Activated CD4-positive, alpha-beta memory T cell treated with anti-CD3 and anti-CD28 coated beads for 36 hours (primary cell): ENCODE measurements at places on chromosomes 1 and 21. TPM values are rescaled to one million over a fixed set of nuclear protein-coding genes. Genes with fewer than 3 reads are reported as not detected.
A peak's percentile ranks its signal among the peaks of the same experiment; 100 is the strongest.

- no peaks in the 10 kb centered on the region for H3K27me3 ChIP-seq
- DNase-seq = peak; percentile 40
- H3K36me3 ChIP-seq = no peaks in the 10 kb centered on the region
- H3K27ac ChIP-seq = no peak overlapping the region
Observed at GRCh38 chr1:228927946-228928898, 192.9 kb downstream of the RHOU start.

Gene GJC2
- total RNA-seq = 0.57 TPM

DNA sequence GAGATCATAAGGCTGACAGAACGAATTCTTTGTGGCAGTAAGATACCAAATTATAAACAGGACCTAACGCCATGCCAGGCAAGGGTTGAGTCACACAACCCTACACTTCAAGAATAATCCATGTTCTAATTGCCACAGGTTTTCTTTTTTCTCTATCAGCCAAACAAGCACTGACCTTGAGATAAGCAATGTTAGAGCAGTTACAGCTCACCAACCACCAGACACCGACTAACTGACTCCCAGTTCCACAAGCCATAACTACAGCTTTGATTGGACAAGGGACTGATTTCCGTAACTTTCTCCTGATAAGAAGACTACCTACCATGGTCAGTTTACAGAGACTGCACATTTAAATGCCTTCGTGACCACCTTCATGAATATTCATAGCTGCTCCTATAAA is 149.6 kb downstream of the PTPRU start:
- no peaks in the 10 kb centered on the region for H3K36me3 ChIP-seq
- no peaks in the 10 kb centered on the region for H3K4me1 ChIP-seq
- H3K27ac ChIP-seq = no peak overlapping the region
- no peak overlapping the region for H3K4me3 ChIP-seq
- peaks cover 40% of the 10 kb centered on the region for H3K27me3 ChIP-seq

DNA sequence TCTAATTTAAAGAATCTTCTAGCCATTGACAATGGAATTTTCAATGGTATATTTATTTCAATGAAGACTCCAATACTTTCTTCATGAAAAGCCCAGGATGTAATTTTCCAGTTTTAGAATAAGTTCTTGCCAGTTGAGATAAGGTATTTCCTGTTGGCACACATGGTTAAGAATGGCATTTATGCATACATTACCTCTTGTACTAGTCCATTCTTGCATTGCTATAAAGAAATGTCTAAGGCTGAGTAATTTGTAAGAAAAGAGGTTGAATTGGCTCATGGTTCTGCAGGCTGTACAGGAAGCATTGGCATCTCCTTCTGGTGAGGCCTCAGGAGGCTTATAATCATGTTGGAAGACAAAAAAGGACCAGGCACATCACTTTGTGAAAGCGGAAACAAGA is 1179.6 kb downstream of the AMY1C start:
- no peaks in the 10 kb centered on the region for H3K4me1 ChIP-seq
- DNase-seq = no peak
- no peak overlapping the region for H3K27ac ChIP-seq
- H3K36me3 ChIP-seq = no peaks in the 10 kb centered on the region
- no peaks in the 10 kb centered on the region for H3K27me3 ChIP-seq

Gene ACP6
- total RNA-seq = 11.6 TPM

Gene SELL
- 103 TPM for total RNA-seq

Gene DEPDC1
- 24.1 TPM for total RNA-seq

DNA sequence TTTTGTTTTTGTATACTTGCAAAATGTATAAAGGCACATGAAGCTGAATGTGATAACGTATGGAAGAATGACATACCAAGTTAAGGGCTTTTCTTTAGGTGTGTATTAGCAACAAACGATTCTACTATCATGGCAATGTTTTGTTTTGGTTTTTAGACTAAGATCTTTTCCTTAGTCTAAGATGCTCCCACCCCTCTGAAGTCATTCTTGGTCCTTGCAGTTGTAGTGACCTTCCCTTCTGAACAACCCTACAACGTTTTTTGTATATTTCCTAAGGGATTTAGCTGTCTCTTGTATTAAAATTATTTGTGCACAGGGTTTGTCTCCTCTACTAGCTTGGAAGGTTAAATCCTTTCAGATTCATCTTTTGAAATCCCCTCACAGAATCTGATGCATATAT is 61.0 kb downstream of the SPAG17 start:
- no peak overlapping the region for H3K4me3 ChIP-seq
- no peaks in the 10 kb centered on the region for H3K36me3 ChIP-seq
- no peaks in the 10 kb centered on the region for H3K4me1 ChIP-seq
- no peaks in the 10 kb centered on the region for H3K27me3 ChIP-seq
- no peak overlapping the region for H3K27ac ChIP-seq
- no peak for DNase-seq

Gene EVA1C
- total RNA-seq = 9.3 TPM

DNA sequence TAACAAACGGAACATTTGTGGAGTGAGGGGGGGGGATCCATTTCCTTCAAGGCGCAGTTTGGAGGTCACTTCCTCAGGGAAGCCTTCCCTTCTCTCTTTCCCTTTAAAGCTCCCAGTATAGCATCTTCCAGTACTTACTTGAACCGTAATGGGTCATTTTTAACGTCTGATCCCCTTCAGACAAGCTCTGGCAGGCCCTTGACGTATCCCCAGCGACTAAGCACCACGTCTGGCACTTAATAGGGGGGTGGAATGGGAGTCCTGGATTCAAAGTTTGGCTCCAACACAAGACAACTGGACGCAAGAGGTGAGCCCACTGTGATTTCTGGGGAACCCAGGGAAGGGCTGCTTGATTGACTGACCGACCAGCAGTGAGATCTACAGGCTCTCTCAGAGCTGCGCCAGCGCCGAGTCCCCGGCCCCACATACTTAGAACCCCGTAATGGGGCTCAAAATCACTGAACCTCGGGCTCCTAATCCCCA is 441 bp downstream of the YARS1 start:
- H3K4me3 ChIP-seq = peak overlapping the region; percentile 99
- no peaks in the 10 kb centered on the region for H3K27me3 ChIP-seq
- H3K36me3 ChIP-seq = peaks cover 33% of the 10 kb centered on the region
- H3K27ac ChIP-seq = peak overlapping the region; percentile 94
- DNase-seq = no peak
- H3K4me1 ChIP-seq = peaks cover 54% of the 10 kb centered on the region

Gene TMEM35B
- total RNA-seq = 28.8 TPM

GRCh38 chr1:15412175-15412800 is 2.6 kb downstream of the EFHD2 start:
- H3K36me3 ChIP-seq = peaks cover 11% of the 10 kb centered on the region
- H3K4me3 ChIP-seq = peak overlapping the region; percentile 92
- peaks cover 61% of the 10 kb centered on the region for H3K4me1 ChIP-seq
- H3K27ac ChIP-seq = peak overlapping the region; percentile 64
- no peaks in the 10 kb centered on the region for H3K27me3 ChIP-seq

Gene KLHDC9
- 1.6 TPM for total RNA-seq

GRCh38 chr1:228740543-228741317 is 5.5 kb downstream of the RHOU start:
- no peak overlapping the region for H3K4me3 ChIP-seq
- H3K27ac ChIP-seq = no peak overlapping the region
- H3K27me3 ChIP-seq = no peaks in the 10 kb centered on the region
- DNase-seq = no peak
- peaks cover 15% of the 10 kb centered on the region for H3K4me1 ChIP-seq

Gene TNFRSF9
- 64.0 TPM for total RNA-seq

GRCh38 chr1:81617308-81617967 is 183.3 kb upstream of the ADGRL2 start:
- no peaks in the 10 kb centered on the region for H3K36me3 ChIP-seq
- H3K27ac ChIP-seq = no peak overlapping the region
- no peak for DNase-seq
- H3K27me3 ChIP-seq = no peaks in the 10 kb centered on the region
- no peaks in the 10 kb centered on the region for H3K4me1 ChIP-seq

GRCh38 chr1:187928288-187928687 is 1099.5 kb downstream of the PLA2G4A start:
- no peaks in the 10 kb centered on the region for H3K36me3 ChIP-seq
- no peak overlapping the region for H3K4me3 ChIP-seq
- no peak for DNase-seq
- H3K27me3 ChIP-seq = no peaks in the 10 kb centered on the region

DNA sequence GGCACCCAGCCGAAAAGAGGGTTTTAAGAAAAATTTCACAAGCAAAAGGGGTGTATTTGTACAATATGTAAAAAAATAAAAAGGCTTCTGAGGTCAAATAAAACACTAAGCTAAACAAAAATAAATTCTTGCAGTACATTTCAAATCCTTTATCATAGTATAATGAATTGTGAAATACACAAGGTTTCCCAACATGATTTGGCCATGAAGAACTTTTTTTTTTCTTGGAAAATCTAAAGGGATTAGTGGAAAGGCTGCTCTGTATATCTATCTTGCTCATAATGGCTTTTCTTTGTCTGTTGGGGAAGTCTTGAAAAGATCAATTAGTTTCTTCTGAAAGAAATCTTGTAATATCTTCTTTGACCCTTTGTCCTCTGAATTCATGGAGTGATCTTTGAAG is 593.4 kb downstream of the PLPP3 start:
- no peak for DNase-seq
- no peaks in the 10 kb centered on the region for H3K36me3 ChIP-seq
- no peaks in the 10 kb centered on the region for H3K27me3 ChIP-seq
- H3K4me3 ChIP-seq = no peak overlapping the region
- no peaks in the 10 kb centered on the region for H3K4me1 ChIP-seq

DNA sequence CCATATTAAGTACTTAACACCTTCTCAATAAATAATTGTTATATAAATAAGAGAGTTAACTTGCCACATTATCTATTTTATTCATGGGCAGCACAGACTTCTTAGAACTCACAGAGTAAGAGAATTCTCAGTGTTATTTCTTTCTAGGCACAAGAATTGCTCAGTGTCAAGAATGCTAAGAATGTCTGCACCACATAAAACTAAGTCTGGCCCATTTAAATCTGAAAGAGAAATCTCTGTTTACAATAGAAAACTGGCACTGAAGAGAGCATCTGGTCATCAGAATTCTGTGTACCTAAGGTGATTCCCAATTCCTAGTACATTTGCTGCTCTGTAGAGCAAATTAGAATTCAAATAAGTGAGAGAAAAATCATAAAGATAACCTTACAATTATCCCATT is 3.8 kb downstream of the OR10K2 start:
- no peaks in the 10 kb centered on the region for H3K27me3 ChIP-seq
- no peak overlapping the region for H3K4me3 ChIP-seq
- no peaks in the 10 kb centered on the region for H3K4me1 ChIP-seq
- no peak overlapping the region for H3K27ac ChIP-seq

DNA sequence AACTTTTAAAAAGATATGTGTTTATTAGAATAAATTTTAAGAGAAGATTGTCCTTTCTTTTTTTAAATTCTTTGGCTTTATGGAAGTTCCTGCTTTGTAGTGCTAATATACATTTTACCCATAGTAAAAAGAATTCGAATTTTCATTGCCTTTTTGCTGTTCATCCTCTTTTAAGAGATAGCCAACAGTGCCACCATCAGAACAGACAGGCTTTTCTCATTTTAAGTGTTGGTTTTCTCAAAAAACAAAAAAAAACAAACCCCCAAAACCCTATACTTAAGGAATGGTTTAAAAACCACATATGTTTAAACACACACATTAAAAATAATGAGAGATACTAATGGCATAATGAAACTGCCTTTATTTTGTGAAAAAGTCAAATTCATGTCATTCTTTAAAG is 118.8 kb downstream of the NEK7 start:
- no peak overlapping the region for H3K4me3 ChIP-seq
- peaks cover 11% of the 10 kb centered on the region for H3K4me1 ChIP-seq
- H3K27me3 ChIP-seq = no peaks in the 10 kb centered on the region
- no peak overlapping the region for H3K27ac ChIP-seq
- DNase-seq = no peak

GRCh38 chr1:90347366-90347765 is 352.5 kb downstream of the ZNF326 start:
- H3K27me3 ChIP-seq = no peaks in the 10 kb centered on the region
- H3K36me3 ChIP-seq = no peaks in the 10 kb centered on the region
- H3K27ac ChIP-seq = no peak overlapping the region

Gene CELA3B
- not detected for total RNA-seq

- peaks cover 2% of the 10 kb centered on the region for H3K4me1 ChIP-seq
- H3K4me3 ChIP-seq = no peak overlapping the region
- DNase-seq = no peak
- H3K27ac ChIP-seq = no peak overlapping the region
Observed at GRCh38 chr1:243313635-243314536, 58.0 kb downstream of the SDCCAG8 start.

DNA sequence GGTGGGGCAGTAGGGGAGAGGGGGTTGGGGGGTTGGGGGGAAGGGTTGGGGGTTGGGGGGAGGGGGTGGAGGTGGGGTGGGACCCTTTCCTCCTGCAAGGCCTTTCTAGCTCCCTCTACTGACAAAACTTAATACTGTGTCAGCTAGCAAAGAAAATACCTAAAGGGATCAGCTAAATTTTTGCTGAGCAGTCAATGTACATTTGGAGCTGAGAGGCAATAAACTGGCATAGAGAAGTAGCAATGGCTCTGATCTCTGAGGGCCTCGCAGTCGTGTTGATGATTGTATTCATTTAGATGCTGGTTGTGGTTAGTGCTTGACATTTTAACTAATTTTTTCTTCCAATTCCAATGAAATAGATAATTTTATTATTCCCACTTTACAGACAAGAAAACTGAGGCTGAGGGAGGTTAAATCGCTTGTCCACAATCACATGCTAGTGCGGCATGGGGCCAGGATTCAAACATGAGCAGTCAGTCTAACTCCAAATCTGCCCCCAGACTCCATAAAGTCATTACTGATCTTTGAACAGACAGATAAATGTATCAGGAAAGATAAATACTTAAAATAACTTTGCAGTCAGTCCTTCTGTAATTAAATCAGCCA is 357.1 kb downstream of the DISC1 start:
- no peaks in the 10 kb centered on the region for H3K36me3 ChIP-seq
- H3K4me1 ChIP-seq = no peaks in the 10 kb centered on the region
- H3K27ac ChIP-seq = no peak overlapping the region

GRCh38 chr1:157982136-157982535 is 11.3 kb upstream of the KIRREL1 start:
- H3K36me3 ChIP-seq = no peaks in the 10 kb centered on the region
- DNase-seq = no peak
- H3K4me1 ChIP-seq = no peaks in the 10 kb centered on the region
- peaks cover 12% of the 10 kb centered on the region for H3K27me3 ChIP-seq

GRCh38 chr1:150224983-150225382 is 10.9 kb downstream of the ANP32E start:
- no peaks in the 10 kb centered on the region for H3K27me3 ChIP-seq
- H3K27ac ChIP-seq = no peak overlapping the region
- no peak overlapping the region for H3K4me3 ChIP-seq
- peaks cover 48% of the 10 kb centered on the region for H3K36me3 ChIP-seq
- no peak for DNase-seq
